NCI-H748 treated with DMSO at 0.1 percent for 48 hours (cell line): ENCODE measurements at places on chromosomes 6 and 20.

- no peak for DNase-seq
Measured at GRCh38 chr6:15551798-15552197, 111.0 kb downstream of the DTNBP1 start.

DNA sequence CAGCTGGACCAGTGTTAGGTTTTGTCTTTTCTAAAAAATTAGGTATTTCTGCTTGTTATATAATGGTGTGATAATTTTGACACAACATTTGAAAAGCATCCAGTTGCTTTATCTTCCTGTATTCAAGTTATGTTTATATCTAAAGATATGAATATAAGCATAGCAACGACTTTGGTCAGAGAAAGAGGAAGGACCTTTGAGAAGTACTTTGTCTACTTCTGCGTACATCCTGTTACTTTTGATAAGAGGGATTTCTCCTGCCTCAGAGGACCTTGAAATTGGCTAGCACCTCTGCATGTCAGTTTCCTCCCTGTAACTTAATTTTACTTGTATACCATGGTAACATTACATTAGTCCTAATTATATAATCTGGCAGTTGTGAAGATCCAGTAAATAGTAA, 24.8 kb downstream of the PHF20 start:
- no peak for DNase-seq

DNA sequence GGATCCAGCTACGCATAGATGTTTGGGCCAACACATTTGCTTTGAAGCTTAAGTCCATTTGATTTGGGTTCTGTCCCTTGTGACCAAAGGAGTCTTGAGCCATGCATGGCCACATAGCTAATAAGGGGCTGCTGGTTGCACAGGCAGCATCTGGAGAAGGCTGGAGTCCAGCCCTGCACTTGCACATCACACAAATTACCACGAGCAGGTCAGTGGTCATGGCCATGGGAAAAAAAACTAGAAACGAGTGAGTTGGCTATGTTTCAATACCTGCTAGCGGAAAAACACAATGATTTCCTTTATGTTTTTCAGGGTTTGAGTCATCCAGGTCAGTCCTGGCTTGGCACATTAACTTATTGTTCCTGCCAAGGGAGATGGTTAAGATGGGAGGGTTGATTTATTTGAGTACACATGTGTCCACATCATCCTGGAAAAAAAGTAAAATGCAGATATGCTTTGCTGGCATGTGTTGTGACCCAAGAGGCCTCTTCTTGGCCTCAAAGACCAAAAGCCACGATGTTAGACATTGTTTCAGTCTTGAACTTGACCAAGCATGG, 5.6 kb upstream of the STX16 start:
- DNase-seq = no peak

DNA sequence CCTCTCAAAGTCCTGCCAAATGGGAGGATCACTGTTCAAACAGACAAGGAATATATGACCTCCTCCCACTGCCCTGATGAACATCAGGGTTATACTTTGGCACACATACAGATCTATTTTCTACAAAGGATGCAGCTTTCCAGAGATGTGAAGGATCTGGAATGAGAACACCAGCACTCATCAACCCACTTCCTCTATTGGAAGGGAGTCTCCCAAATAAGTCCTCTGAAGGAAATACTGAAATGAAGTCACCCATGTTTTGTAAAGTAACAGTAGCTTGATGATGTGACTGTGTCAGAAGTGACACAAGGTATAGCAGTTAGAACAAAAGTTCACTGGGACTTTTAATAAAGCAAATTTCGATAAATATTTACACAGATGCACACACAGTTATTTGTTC, 104.9 kb downstream of the OGFRL1 start:
- peak; percentile 91 for DNase-seq

GRCh38 chr20:881051-881782, 34.9 kb downstream of the ANGPT4 start:
- DNase-seq = no peak

DNA sequence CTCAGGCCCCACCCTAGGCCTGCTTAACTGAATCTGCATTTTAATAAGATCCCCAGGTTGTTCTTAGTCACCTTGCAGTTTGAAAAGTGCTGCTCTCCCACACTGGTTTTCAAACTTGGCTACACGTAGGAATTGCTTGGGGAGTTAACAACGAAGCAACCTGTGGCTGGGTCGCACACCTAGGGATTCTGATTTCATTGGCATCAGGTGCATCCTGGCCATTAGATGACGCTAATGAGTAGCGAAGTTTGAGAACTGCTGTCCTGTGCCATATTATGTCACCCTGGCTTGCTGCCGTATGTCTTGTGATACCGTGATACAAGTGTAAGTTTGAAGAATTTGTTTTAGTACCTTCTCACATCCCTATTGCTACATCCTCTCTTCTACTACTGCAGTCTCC, 28.2 kb upstream of the FUCA2 start:
- no peak for DNase-seq

GRCh38 chr6:170032197-170032596, 258.7 kb downstream of the DLL1 start:
- DNase-seq = no peak
